Left renal cortex interstitium (tissue), 4 donors: ENCODE measurements at places on chromosomes 3 and 15. TPM values are rescaled to one million over a fixed set of nuclear protein-coding genes. Genes with fewer than 3 reads are reported as not detected.

FRMD5 gene
- 1.0 TPM for polyA plus RNA-seq

AMOTL2 gene
- 84.0 TPM for polyA plus RNA-seq

KLHL40 gene
- polyA plus RNA-seq: not detected

SYNPR gene
- polyA plus RNA-seq: 0.25 TPM

SHF gene
- 20.6 TPM for polyA plus RNA-seq

IGSF11 gene
- 3.9 TPM for polyA plus RNA-seq

LRRC15 gene
- not detected for polyA plus RNA-seq

MAGI1 gene
- 26.5 TPM for polyA plus RNA-seq

SERINC4 gene
- not detected for polyA plus RNA-seq

XIRP1 gene
- 0.34 TPM for polyA plus RNA-seq

TGFBR2 gene
- polyA plus RNA-seq: 130 TPM

LRRN1 gene
- polyA plus RNA-seq: 16.5 TPM

FBXO40 gene
- 0.02 TPM for polyA plus RNA-seq

POTEB3 gene
- polyA plus RNA-seq: not detected

LIPC gene
- polyA plus RNA-seq: 18.8 TPM

OCA2 gene
- 8.0 TPM for polyA plus RNA-seq

CATSPER2 gene
- polyA plus RNA-seq: 1.6 TPM

PLA2G4E gene
- polyA plus RNA-seq: 0.03 TPM

ZCWPW2 gene
- 1.2 TPM for polyA plus RNA-seq

ALCAM gene
- 127 TPM for polyA plus RNA-seq

SENP8 gene
- polyA plus RNA-seq: 7.0 TPM

KLF13 gene
- 71.7 TPM for polyA plus RNA-seq

HAUS2 gene
- polyA plus RNA-seq: 20.0 TPM

RTP1 gene
- polyA plus RNA-seq: not detected

CTXND1 gene
- polyA plus RNA-seq: 9.3 TPM

UNC13C gene
- polyA plus RNA-seq: 6.3 TPM

NRG4 gene
- polyA plus RNA-seq: 4.1 TPM

WDR72 gene
- 55.0 TPM for polyA plus RNA-seq

TTC21A gene
- 19.9 TPM for polyA plus RNA-seq

ALDH1L1 gene
- 47.4 TPM for polyA plus RNA-seq

MOBP gene
- polyA plus RNA-seq: 0.96 TPM

CHCHD4 gene
- polyA plus RNA-seq: 17.0 TPM

CACNA2D3 gene
- 1.2 TPM for polyA plus RNA-seq

SLC22A13 gene
- 1.5 TPM for polyA plus RNA-seq

ISL2 gene
- 0.06 TPM for polyA plus RNA-seq

TMEM115 gene
- 49.0 TPM for polyA plus RNA-seq

TNNC1 gene
- polyA plus RNA-seq: 7.5 TPM

SEC62 gene
- 177 TPM for polyA plus RNA-seq

NR2E3 gene
- polyA plus RNA-seq: 0.62 TPM

FILIP1L gene
- polyA plus RNA-seq: 15.3 TPM

ZNF660 gene
- polyA plus RNA-seq: 8.3 TPM

DLEC1 gene
- polyA plus RNA-seq: 0.45 TPM

GRM7 gene
- 2.0 TPM for polyA plus RNA-seq

CLDN18 gene
- polyA plus RNA-seq: 3.0 TPM

GRAMD1C gene
- 18.0 TPM for polyA plus RNA-seq

EPHA6 gene
- 1.0 TPM for polyA plus RNA-seq

GREM1 gene
- 0.27 TPM for polyA plus RNA-seq

GOLGA6L7 gene
- 1.4 TPM for polyA plus RNA-seq

HSPBAP1 gene
- 10.0 TPM for polyA plus RNA-seq

CRBN gene
- 58.4 TPM for polyA plus RNA-seq

PPM1L gene
- 7.3 TPM for polyA plus RNA-seq

LRRC3B gene
- polyA plus RNA-seq: 1.9 TPM

TTLL13 gene
- 0.08 TPM for polyA plus RNA-seq
